Inflammatory macrophage (primary cell): ENCODE measurements at places on chromosomes 2 and 18.

DNA sequence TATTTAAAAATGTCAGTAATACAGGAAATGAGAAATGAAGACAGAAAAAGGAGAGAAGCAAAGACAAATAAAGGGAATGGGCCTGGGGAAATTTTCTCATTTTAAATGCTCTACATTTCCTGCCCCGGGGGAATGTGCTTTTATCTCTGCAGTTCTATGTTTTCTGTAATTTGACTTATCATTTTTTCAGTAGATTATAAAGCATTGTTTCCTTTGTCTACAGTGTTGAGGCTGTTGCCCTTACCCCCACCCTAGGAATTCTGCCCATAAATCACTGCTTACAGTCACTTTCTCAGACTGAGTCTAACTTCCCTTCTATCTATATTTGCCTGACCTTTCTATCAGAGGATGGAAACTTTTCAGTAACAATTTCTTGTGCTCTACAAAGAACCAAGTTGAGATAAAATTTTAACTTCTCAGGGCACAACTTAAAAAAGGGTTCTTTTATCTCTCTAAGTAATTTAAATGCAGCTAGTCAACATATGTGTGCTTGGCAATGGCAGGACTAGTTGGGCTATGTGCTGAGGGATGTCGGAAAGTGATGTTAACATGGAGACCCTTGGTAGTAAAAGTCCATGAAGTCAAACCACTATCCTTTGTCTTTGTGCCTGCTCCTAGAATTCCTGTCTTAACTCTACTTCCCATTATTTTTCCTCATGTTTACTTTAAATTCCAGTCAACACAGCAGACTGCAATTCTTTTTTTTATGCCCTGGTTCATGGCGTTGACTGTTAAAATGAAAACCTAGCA lies 146.5 kb upstream of the MMADHC start:
- DNase-seq: no peak

DNA sequence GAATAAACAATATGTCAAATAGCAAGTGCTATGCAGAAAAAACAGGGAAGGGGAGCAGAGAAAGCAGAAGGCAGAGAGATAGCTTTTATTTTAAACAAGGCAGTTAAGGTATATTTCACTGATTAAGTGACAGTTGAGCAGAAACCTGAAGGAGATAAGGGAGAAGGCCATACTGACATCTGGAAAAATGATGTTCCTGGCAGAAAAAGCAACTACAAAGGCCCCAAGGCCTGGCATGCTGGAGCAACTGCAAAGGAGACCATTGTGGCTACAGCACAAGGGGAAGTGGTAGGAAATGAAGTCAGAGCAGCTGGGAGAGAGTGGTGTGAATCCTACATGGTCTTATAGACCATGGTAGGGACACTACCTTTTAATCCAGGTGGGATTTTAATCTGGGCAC lies 8.9 kb upstream of the PCBP1 start:
- DNase-seq: peak; percentile 38

GRCh38 chr2:233544200-233544610 lies 22.4 kb downstream of the USP40 start:
- DNase-seq: no peak

DNA sequence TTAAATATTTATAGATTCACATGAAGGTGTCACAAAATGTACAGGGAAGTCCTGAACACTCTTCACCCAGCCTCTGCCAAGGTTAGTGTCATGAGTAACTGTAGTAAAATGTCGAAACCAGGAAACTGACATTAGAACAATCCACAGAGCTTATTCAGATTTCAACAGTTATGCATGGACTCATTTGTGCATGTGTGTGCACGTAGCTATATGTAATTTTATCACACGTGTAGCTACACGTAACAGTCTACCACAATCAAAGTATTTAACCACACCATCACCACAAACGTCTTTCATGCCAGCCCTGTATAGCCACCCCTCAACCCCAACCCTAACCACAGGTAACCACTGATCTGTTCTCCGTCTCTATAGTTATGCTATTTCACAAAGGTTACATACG lies 211.7 kb upstream of the REV1 start:
- DNase-seq: no peak

- DNase-seq: peak; percentile 71
These were observed 755 bp downstream of the SPAST start for GRCh38 chr2:32064021-32064601.

GRCh38 chr2:230930928-230931555 lies 6.0 kb upstream of the GPR55 start:
- no peak for DNase-seq

DNA sequence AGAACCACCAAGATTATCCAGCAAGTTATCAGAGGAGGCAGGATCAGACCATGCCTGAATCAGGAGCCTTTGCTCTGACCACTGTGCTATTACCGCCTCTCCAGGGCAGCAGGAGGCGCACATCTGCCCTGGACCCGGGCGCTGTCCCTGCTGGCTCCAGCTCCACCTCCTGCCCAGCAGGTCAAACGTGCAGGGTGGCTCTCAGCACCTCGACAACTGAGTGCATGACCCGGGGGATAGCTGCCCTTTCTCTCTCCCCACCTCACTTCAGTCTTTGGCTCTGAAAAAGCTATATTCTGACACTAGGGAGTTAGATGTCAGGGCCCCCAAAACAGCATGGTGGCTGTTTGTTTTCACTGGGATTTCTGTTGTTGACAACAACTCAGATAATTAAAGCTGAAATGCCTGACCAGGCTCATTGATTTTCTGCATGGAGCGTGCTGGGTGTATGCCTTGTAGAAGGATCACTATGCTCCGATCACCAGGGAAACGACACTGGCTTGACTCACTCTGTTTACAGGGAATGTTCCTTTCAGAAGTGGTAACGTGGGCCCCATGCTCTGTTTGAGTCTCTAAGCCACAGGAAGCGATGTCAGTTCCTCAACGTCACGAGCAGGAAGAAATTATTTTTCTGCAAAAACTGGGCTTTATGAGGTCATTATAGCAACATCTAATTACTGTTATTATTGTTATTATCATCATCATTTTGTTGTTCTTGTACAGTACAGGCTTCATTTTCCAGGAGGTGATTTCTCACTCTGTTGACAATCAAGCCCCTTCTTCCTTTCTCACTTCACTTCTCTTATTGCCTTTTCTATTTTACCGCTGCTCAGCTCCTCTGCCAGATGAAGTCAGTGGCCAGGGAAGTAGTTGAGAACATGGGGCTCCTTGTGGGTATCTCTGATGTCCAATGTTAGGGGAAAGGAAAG lies 125.6 kb downstream of the PLB1 start:
- DNase-seq: peak; percentile 90

DNA sequence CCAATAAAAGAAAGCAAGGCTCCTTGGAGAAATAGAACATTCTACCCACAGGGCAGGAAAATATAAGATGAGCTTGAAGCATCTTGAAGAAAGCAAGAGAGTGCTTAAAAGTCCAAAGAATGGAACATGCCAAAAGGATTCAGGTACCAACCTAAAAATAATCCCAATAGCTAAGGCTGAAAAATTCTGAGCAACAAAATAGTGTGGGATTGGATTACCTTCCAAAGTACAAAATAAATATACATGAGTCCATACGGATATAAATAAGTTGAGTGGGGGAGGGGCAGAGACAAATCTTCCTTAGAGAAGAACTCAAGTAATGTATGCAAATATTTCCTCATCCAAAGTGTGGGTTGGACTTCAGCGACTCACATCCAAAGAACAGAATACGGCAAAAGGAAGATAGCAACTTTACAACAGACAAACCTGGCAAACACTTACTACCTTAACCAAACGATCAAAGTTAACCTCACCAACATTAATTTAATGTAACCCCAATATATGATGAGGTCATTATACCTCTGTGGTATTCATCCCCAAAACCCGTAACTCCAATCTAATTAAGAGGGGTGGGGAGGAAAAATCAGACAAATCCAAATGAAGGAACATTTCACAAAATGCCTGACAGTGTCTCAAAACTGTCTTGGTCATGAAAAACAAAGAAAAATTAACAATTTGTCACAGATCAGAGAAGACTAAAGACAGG lies 26.9 kb downstream of the MEMO1 start:
- no peak for DNase-seq

DNA sequence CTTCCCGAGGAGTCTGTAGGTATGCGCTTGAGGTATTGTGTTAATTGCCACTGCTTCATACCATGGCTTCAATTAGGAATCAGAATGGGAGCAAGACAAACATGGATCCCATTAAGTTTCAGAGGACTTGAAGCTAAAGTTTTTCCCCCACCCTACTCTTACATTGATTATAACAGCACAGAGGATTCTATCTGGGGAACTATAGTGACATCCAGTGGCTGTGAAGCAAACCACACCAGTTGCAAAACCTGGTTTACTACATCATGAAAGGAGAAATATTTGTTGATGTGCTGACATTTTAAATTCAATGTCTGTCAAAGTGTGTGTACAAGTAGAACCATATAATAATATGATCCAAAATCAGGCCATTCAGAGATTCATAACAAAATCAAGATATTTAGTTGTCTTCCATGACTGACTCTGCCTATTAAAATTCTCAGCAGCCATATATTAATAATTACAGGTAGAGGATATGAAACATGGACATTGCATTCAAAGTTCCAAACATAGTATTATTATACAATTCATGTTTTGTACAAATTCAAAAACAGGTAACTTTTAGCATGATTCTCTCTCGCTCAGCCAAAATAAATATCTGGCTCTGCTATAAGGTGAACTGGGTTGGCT lies 82.9 kb downstream of the GRB14 start:
- DNase-seq: peak; percentile 20

- no peak for DNase-seq
These were observed 29.1 kb upstream of the SCLY start for GRCh38 chr2:238031751-238032150.

DNA sequence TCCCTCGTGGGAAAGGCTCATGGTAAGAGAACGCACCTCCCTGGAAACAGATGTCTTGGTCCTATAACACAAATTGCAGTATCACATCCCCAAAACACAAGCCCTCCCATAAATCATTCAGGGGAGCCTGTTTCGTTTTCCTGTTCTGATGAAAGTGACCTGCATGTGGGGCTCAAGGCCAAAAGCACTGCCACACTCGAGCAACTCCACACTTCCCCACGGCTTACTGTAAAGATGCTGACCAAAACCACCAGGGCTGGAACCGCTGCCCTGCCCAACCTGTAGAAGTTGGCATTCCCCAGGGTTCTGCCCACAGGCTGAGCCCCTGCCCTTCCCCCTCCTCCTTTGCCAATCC lies 139.7 kb downstream of the BCL11A start:
- DNase-seq: no peak

DNA sequence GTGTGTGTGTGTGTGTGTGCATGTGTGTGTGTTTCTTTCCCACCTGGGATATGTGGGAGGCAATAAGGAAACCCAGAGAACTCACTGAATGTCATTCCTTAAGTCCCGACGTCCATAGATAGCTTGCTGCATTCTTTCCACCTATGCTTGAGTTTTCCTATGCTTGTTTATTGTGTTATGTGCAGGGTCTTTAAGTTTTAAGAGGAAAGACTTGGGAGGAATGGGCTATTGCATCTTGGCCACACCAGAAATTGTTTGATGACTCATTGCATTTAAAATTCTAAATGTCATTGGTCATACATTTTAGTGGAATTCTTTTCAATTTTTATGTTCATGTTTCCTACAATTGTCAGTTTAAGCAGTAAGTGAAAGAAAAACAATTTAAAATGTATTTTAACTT lies 33.7 kb downstream of the STARD6 start:
- DNase-seq: no peak

DNA sequence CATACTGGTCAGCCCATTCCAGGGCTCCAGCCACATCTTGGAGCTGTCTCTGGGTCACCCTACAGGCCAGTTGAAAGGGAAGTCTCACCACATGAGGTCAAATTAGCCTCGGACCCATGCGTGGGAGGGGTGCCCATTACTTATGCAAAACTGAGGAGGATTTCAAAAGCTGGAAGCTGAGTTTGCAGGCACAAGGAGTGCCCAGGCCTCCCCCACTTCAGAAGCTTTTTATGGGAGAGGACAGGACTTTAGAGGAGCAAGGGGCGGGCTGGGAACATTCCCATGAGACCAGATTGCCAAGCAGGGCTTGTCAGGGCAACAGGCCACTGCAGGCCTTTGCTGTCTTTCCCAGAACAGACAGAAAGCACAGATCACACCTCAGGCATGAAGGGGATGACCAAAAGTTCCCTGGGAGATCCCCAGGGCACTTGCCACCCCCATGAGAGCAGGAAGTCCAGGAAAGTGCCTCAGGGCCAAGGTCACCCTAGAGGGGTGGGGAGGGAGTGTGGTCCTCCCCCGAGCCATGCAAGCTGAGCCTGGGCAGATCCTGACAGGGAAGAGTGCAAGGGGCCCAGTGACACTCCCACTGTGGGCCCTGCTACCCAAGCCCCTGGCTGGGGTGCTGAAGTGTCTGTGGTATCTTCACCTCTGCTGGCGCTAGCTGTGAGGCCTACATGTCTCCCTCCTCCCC lies 267.7 kb downstream of the BCL11A start:
- DNase-seq: peak; percentile 59

- peak; percentile 88 for DNase-seq
These were observed 37.0 kb downstream of the TGFA start for GRCh38 chr2:70516596-70516995.

DNA sequence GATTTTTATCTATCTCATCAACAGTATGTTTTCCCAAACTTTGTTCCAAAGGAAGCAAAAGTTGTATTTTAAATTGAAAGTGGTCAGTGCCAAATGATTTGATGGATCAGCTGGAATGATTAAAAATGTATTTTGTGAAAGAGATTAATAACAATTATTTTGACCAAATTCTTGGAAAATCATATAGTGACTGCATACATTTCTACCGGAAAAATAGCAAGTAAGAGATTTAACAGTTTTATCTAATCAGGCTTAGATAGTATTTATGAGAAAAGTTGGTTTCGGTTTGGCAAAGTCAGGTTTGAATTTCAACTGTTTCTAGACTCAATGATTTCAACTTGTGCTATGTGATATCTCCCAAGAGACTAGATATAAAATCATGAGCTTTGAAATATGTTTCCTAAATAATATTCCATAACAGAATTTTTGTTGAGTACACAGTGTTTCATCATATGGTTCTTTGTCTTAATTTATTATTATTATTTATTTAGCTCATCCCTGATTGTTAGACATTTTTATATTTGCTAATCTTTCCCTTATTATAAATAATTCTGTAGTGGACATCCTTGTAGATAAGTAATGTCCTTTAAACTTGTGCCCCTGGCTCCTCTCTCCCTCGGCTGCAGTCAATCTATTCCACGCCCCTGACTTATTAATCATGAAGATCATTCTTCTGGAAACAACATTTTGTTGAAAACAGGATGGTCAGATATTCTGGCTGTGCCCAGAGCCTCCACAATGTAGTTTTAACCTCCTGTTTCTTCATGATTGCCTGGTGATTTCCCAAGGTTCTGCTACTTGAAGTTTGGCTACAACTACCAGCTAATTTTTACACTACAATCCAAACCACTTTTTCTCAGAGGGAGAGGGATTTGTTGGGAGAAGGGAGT lies 520.7 kb upstream of the TCF4 start:
- no peak for DNase-seq
